HS-27A (cell line): ENCODE measurements at places on chromosomes 7 and 10.

- no peak for DNase-seq
These were observed 230.2 kb upstream of the AKR1E2 start for GRCh38 chr10:4595719-4596319.

DNA sequence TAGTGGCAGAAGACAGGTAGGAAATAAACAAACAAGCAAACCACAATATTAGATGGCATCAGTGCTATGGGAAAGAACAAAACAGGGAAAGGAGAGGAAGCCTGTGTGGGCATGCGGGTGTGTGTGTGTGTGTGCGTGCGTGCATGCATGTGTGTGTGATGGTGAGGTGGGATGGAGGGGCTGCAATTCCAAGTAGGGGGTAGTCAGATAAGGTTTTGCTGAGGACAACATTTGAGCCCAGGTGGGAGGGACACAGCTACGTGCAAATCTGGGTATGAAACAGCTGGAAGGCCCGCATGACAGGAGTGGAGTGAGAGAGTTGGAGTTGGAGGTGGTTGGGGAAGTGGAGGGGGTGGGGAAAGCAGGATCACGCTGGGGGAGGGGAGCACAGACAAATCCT is 121.0 kb upstream of the PARD3 start:
- DNase-seq: no peak

DNA sequence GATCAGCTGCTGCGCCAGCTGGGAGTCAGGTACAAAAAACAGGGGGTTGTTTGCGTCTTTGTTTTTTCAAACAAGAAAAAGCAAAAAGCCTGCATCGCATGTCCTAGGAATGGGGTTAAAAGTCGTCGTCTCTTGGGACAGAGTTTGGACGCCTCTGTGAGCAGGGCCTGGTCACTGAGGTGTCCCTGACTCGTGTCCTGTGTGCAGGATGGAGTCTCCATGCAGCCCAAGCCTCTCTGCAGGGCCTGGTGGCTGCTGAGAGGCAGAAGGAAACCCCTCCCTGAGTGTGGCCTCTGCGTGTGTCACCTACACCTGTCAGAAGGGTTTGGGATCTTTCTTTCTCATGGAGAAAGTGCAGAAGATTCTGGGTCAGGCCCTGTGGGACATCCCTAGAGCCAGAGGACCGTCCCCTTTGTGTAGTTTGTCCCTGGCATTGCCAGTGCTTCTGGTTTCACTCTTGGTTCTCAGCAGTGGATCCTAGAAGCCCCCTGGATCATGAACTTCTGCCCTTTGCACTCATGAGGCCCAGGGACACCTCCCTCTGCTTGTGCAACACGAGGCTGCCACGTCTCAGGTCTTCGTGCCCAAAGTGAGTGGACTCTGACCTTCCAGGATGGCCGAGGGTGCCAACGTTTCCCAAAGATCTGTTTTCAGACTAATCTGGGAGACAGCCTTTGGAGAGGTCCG is 75.0 kb downstream of the PRKAG2 start:
- DNase-seq: no peak

DNA sequence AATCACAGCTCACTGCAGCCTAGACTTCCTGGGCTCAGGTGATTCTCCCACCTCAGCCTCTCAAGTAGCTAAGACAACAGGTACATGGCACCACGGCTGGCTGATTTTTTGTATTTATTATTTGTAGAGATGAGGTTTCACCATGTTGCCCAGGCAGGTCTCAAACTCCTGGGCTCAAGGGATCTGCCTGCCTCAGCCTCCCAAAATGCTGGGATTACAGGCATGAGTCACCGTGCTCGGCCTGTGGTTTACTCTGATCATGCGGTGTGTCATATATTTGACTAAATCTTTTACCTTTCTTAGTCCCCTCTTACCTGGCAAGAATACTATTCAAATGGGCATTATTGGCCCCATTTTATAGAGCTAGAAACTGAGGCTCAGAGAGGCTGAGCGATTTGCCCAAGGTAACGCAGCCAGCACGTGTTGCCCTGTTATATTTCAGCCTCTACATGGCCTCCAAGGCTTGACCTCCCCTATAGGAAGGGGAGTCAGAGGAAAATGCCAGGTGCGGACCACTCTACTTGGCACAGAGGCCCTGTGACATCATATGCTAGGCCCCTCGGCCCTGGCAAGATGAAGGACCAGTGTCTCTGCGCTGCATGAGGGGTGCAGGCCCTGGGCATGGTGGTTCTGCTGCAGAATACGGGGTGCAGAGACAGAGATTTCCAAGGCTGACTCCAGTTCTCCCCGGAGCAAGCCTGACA is 8.2 kb downstream of the ZCCHC24 start:
- DNase-seq: no peak

- DNase-seq: no peak
These were observed 49.0 kb downstream of the WNT2 start for GRCh38 chr7:117273814-117274225.

DNA sequence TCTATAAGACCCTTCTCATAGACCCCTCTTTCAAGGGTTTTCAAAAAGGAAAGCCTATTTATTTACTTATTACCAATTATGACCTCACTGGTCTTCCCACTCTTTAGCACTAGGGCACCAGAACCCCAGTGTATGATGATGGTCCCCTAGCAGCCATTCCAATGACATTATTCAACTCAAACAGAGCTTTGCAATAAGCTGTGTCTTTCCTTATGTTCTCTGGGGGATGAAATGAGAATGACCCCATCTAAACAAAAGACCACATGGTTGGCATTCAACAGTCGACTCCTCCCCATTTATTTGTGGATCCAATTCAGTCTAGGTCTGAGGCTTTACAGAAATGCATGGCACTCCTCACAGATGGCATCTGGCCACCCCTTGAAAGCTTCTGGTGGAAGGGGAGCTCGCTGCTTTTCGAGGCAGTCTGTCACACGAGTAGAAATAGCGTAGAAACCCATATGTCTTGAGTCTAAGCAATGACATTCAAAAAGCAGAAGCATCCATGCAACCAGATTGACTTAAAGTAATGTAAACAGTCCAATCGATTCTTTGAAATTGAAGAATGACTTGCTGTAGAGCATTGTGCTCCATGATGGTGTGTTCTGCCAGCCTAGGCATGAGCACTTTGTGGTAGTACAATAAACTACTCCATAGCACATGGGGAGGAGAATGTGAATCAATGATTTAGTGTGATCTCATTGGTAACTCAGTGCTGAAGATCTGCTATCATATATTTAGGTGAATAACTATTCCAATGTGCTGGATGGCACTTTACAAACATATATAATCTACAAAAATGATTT is 29.8 kb downstream of the NRP1 start:
- DNase-seq: no peak

DNA sequence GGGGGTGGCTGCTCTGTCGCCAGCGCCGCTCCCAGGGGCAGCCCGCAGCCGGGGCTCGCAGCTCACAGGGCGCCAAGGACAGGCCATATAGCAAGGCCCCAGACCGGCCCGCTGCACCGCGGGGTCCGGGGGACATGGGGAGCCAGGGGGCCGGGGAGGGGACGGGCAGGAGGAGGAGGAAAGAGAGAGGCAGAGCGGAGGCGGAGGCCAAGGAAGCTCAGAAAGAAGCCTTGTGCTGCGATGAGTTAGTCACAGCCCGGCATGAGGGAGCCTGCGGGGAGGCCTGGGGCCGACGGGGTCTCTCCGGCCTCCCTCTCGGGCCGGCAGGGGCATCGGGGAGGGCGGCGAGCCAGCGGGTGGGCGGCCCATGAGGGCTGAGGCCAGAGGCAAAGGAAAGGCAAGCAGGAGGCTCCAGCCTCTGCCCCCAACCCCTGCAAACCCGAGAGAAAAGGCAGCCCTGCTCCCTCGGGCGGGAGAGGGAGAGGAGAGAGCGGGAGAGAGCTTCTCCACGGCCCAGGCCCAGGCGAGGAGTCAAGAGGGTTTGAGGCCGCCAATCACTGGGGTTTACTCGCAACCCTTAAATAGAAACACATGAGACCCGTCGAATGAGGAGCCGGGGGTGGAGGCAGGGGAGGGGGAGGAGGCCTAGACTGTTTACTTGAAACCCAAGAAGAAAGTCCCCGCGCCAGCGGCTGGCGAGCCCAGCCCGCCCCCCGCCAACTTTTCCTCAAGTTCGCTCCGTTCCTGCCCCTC is 167.9 kb downstream of the NEURL1 start:
- no peak for DNase-seq
